ENCODE measurements at places on chromosomes 16 and 17. TPM values are rescaled to one million over a fixed set of nuclear protein-coding genes. Genes with fewer than 3 reads are reported as not detected.

C17orf113 gene
- 0.21 TPM for total RNA-seq

- H3K27ac ChIP-seq = no peak overlapping the region
- no peak overlapping the region for H3K4me3 ChIP-seq
- no peaks in the 10 kb centered on the region for H3K27me3 ChIP-seq
- no peak for DNase-seq
- no peaks in the 10 kb centered on the region for H3K36me3 ChIP-seq
These were observed 45.5 kb downstream of the TBC1D16 start for GRCh38 chr17:79990051-79990592.

DNA sequence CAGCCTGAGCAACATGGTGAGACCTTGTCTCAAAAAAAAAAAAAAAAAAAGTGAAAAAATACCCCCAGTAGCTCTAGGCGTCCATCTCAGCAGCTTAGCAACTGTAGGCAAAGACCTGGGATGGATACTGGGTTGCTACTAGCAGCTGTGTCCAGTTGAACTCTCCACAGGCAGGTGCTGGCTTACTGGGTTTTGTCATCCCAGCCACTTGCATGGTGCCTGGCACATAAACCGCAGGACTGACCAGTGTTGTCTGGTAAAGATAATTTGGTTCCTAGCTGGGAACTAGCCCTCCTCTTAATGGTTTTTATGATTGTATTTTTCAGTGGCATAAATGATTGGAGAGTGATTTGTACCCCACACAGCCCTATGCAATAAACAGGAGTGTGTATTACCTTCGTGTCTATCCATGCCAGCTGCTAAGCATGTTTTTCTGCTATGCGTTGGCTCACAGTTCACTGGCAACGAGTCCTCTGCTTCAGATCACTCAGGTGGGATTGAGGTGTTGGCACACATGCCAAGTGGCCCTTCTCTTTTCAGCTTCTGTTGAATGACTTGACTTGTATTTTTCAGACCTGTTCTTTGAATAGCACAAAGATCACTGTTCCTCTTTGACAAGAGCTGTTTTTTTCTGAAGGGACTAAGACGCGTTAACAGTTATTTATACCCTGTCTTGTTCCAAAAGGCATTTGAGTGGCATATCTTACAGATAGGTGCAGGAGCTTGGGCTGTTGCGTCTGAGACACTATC, 352.9 kb downstream of the SNX29 start:
- H3K36me3 ChIP-seq = no peaks in the 10 kb centered on the region
- H3K4me1 ChIP-seq = peaks cover 9% of the 10 kb centered on the region
- DNase-seq = no peak
- no peaks in the 10 kb centered on the region for H3K27me3 ChIP-seq

TVP23A gene
- not detected for total RNA-seq

CEP20 gene
- total RNA-seq = 7.6 TPM

- no peak overlapping the region for H3K4me3 ChIP-seq
- no peak overlapping the region for H3K27ac ChIP-seq
- DNase-seq = no peak
- peaks cover 11% of the 10 kb centered on the region for H3K4me1 ChIP-seq
These were observed 60.3 kb downstream of the FOXL1 start for GRCh38 chr16:86638642-86639041.

DNA sequence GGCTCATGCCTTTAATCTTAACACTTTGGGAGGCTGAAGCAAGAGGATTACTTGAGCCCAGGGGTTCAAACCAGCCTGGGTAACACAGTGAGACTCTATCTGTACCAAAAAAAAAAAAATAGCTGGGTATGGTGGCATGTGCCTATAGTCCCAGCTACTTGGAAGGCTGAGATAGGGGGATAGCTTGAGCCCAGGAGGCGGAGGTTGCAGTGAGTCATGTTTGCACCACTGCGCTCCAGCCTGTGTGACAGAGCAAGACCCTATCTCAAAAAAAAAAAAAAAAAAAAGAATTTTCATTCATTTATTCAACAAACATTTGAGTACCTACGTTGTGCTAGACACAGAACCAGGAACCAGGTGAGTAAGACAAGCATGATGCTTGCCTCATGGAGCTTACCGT, 73.6 kb upstream of the MRTFB start:
- H3K36me3 ChIP-seq = no peaks in the 10 kb centered on the region
- peak; percentile 44 for DNase-seq
- no peaks in the 10 kb centered on the region for H3K4me1 ChIP-seq
- no peak overlapping the region for H3K4me3 ChIP-seq

KLHL10 gene
- total RNA-seq = not detected

- H3K27me3 ChIP-seq = no peaks in the 10 kb centered on the region
- H3K4me1 ChIP-seq = no peaks in the 10 kb centered on the region
- no peaks in the 10 kb centered on the region for H3K36me3 ChIP-seq
- H3K4me3 ChIP-seq = no peak overlapping the region
- H3K27ac ChIP-seq = no peak overlapping the region
These were observed 5.5 kb upstream of the CALB2 start for GRCh38 chr16:71352963-71353460.

DNA sequence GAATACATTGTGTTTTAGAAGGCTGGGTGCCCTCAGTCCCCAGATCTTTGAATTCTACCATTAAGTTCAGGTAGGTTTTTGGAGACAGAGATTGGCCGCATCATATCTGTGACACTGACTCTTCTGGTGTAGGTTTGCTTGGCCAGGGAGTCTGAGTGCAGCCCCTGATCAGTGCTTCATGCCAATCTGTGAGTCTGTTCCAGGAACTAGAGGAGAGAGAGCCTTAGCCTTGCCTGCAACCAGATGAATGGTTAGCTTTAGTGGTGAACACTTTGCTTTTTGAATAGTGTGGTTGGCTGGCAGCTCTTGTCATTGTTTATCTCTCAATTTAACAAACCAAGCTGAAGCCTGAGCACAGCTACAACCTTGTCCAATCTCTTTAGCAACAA, 87.8 kb downstream of the PLXDC1 start:
- no peak overlapping the region for H3K4me3 ChIP-seq
- no peaks in the 10 kb centered on the region for H3K27me3 ChIP-seq
- no peak for DNase-seq

GRCh38 chr16:4388271-4389021, 16.8 kb downstream of the VASN start:
- H3K36me3 ChIP-seq = peaks cover 11% of the 10 kb centered on the region
- peak overlapping the region; percentile 99 for H3K27ac ChIP-seq
- no peaks in the 10 kb centered on the region for H3K27me3 ChIP-seq
- H3K4me1 ChIP-seq = peaks cover 75% of the 10 kb centered on the region
- peak overlapping the region; percentile 30 for H3K4me3 ChIP-seq
- DNase-seq = peak; percentile 80

DNA sequence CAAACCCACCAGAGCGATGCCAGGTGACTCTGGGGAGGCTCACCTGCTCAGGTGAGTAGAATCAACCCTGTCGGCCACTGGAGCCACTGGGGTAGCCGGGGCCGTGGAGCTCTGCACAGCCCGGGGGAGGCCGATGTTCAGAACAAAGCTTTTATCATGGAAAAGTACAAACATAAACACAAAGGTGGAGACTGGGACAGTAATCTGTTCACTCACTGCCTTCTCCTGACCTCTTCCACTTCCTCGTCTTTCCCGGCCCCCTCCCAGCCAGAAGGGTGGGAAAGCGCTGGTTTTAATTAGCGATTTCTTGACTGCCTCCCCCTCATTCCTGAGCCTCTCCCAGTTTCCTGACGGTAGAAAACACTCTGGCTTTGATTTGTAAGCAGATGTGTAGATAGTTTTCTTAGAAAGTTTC, 9.8 kb upstream of the TEX19 start:
- H3K4me1 ChIP-seq = peaks cover 3% of the 10 kb centered on the region
- H3K36me3 ChIP-seq = no peaks in the 10 kb centered on the region
- H3K27me3 ChIP-seq = no peaks in the 10 kb centered on the region
- no peak for DNase-seq
- H3K4me3 ChIP-seq = no peak overlapping the region

SLC35G6 gene
- total RNA-seq = not detected

DNA sequence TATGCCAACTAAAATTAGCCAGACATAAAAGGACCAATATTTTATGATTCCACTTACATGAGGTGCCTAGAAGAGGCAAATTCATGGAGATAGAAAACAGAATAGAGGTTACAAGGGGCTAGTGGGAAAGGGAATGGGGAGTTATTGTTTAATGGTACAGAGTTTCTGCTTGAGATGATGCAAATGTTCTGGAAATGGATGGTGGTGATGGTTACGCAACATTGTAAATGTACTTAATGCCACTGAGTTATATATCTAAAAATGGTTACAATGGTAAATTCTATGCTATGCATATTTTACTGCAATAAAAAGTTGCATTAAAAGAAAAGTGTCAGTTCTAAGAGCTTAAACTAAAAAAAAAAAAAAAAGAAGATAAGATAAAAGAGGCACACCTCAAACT, 17.9 kb downstream of the MT1X start:
- H3K36me3 ChIP-seq = no peaks in the 10 kb centered on the region
- H3K27ac ChIP-seq = no peak overlapping the region
- H3K4me1 ChIP-seq = no peaks in the 10 kb centered on the region
- DNase-seq = no peak
- no peaks in the 10 kb centered on the region for H3K27me3 ChIP-seq
- no peak overlapping the region for H3K4me3 ChIP-seq

MPP2 gene
- 16.7 TPM for total RNA-seq

FBXW10B gene
- total RNA-seq = not detected

DNA sequence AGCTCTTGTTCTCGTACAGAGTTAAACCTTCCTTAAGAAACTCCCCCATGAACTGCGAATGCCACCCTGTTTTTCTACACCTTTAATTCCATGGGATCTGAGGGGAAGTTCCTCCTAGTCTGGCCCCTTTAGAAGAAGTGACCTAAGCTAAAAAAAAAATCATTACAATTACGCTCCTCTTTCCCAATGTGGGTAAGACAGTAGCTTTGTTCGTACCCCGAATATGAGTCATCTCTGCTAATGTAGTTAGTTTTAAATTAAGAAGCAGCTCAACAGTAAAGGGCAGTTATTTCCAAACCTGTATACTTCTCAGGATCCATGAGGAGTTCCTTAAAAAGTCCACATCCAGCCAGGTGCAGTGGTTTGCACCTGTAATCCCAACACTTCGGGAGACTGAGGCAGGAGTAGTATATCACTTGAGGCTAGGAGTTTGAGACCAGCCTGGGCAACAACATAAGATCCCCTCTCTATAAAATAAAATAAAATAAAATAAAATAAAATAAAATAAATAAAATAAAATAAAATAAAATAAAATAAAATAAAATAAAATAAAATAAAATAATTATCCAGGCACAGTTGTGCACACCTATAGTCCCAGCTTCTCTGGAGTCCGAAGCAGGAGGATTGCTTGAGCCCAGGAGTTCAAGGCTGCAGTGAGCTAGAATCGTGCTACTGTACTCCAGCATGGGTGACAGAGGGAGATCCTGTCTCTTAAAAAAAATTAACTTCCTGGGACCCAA, 26.1 kb downstream of the RCVRN start:
- H3K4me1 ChIP-seq = no peaks in the 10 kb centered on the region
- H3K36me3 ChIP-seq = no peaks in the 10 kb centered on the region
- H3K27me3 ChIP-seq = no peaks in the 10 kb centered on the region
- no peak overlapping the region for H3K4me3 ChIP-seq
- no peak overlapping the region for H3K27ac ChIP-seq

DNA sequence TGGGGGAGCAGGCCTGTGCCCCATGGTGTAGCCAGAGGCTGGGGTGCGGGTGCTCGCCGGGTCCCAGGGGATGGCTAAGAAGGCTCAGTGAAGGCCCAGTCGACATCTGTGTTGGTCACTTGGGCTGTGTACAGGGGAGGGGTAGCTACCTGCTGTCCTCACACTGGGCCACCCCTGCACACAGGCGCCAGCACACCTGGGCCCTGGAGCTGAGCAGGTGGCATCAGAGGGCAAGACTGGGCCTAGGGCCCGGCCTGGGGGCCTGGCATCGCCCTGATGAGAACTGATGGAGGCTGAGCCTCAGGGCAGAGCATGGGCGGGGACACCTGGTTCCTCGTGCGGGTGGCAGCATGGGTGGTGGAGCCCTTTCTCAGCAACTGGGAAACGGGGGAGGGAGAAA, 870 bp upstream of the CTRB2 start:
- H3K27ac ChIP-seq = no peak overlapping the region
- no peak overlapping the region for H3K4me3 ChIP-seq
- no peak for DNase-seq
- no peaks in the 10 kb centered on the region for H3K4me1 ChIP-seq

GRCh38 chr17:56298846-56299245, 145.6 kb downstream of the ANKFN1 start:
- no peaks in the 10 kb centered on the region for H3K4me1 ChIP-seq
- H3K4me3 ChIP-seq = no peak overlapping the region
- H3K27ac ChIP-seq = no peak overlapping the region
- H3K27me3 ChIP-seq = no peaks in the 10 kb centered on the region
- no peak for DNase-seq

GRCh38 chr16:69481901-69482341, 57.5 kb downstream of the CYB5B start:
- H3K36me3 ChIP-seq = no peaks in the 10 kb centered on the region
- H3K27me3 ChIP-seq = no peaks in the 10 kb centered on the region
- H3K4me3 ChIP-seq = no peak overlapping the region
- H3K4me1 ChIP-seq = peaks cover 2% of the 10 kb centered on the region

Measured in ascending aorta (tissue), 2 donors.